G401 (cell line): ENCODE measurements at places on chromosomes 13 and 19. TPM values are rescaled to one million over a fixed set of nuclear protein-coding genes. Genes with fewer than 3 reads are reported as not detected.
A peak's percentile ranks its signal among the peaks of the same experiment; 100 is the strongest.

DNA sequence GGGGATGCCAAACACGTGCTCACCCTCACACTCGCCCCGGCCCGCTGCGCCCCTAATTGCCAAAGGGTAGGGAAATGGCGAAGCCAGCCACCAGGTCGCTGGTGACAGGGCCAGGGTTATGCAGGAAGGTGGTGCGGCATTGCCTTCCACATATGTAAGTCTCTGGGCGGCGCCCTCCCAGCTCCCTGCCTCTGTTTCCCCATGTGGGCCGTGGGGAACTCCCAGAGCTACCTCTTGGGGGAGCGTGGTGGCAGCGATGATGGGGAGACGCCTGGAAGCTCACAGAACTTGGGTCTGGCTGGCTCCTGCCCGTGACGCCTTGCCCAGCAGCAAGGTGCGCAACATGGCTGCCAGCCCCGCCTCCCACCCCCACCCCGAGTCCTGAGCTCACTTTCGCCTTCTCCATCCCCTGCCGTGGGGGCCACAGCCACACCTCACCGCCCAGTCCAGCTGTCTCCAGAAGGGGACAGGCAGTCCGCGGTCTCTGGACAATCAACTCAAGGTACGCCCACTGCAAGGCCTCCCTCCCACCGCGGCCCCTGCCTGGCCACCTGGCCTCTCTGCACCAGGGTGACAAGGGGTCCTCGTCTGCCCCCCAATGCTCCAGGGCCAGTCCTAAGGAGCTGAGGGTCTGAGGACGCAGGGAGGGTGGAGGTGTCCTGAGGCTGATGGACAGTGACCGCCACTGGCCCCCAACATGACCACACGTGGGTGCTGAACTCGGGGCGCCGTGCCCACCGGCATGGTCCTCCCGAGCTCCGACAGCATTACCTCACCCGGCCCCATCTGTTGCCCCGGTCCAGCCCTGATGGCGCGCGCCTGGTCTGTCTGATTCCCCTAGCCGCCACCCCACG lies 6.6 kb downstream of the C19orf25 start:
- DNase-seq: peak; percentile 69

DNA sequence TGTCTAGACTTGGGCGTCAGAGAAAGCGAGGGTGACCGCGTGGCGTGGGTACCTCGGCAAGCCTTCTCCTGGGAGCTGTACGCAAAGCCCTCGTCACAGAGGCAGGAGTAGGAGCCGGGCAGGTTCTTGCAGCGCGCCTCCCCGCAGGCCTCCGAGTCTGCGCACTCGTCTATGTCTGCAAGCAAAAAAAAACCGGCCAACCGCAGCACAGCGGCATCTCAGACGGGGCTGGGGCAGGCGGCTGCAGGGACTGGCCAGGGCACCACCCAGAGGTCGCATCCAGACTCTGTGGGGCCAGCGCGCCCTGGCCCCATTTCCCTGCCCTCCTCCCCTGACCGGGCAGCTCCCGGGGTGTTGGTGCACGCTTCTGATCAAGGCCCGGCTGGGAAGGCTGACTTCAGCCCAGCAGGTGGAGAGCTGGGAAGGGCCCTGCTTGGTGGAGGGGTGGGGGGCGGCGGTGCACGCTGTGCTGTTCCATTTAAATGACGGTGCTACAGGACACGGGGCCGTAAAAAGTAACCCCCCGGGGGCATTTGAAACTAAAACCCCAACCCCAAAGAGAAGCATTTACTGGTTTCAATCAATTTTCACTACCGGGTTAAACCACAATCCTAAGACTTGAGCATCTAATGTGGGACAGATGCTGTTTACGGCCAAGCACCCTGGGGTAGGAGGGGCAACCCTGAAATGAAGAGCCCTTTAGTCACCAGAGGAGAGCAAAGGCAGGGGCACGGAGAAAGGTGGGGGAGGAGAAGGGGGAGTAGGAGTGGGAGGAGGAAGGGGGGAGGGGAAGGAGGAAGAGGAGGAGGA lies 28.2 kb downstream of the GAS6 start:
- no peak for DNase-seq

- no peak for DNase-seq
Measured at GRCh38 chr13:64420181-64420580, 2810.0 kb downstream of the PCDH9 start.

DNA sequence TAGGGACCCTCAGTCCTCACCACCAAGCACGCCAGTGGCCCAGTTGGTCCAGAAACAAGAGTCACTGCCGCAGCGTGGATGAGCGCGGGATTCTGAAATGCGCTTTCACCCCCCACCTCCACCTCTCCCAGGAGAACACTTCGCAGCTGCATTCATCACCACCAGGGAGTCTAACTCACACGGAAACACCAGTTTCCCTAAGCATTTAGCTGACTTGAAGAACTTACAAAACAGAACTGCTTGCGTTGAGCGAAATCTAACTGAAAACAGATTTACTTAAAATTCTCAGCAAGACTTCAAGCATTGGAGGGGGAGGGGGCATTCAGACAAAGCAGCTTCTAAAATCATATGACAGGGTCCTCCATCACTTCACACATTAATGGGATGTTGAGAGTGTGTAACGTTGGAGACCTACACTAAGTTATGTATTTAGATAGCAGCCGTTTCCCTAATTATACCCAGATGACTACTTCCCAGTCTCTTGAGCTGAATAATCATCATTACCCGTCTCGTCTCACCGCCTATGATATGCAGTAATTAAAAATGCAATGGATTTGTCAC lies 258.2 kb upstream of the IRS2 start:
- DNase-seq: no peak

GRCh38 chr13:78022164-78022877 lies 103.7 kb upstream of the EDNRB start:
- no peak for DNase-seq

- no peak for DNase-seq
Measured at GRCh38 chr19:14672188-14672872, 2.3 kb downstream of the ADGRE3 start.

GRCh38 chr19:2678044-2678671 lies 24.3 kb downstream of the GNG7 start:
- no peak for DNase-seq

GRCh38 chr13:99800011-99800410 lies 171.6 kb downstream of the ZIC5 start:
- no peak for DNase-seq

GRCh38 chr13:109867766-109868165 lies 81.4 kb upstream of the IRS2 start:
- no peak for DNase-seq

DNA sequence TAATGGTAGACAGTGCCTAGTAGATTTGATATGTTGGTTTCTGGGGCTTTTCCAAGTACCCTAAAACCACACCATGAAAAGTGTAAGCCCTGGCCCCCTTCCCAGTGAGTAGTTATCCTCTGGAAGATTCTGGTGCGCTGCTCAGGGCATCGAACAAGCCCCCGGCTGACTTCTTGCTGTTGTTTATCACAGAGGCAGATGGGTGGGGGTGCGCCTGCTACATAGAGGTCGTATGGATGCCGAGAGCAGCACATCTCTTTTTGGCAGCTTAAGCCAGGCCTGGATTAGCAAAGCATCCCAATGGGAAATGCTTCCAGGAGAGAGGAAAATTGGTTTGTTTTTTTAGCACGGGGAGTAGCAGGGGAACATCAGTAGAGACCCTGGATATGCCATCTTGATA lies 26.3 kb upstream of the SPATA13 start:
- DNase-seq: no peak

DNA sequence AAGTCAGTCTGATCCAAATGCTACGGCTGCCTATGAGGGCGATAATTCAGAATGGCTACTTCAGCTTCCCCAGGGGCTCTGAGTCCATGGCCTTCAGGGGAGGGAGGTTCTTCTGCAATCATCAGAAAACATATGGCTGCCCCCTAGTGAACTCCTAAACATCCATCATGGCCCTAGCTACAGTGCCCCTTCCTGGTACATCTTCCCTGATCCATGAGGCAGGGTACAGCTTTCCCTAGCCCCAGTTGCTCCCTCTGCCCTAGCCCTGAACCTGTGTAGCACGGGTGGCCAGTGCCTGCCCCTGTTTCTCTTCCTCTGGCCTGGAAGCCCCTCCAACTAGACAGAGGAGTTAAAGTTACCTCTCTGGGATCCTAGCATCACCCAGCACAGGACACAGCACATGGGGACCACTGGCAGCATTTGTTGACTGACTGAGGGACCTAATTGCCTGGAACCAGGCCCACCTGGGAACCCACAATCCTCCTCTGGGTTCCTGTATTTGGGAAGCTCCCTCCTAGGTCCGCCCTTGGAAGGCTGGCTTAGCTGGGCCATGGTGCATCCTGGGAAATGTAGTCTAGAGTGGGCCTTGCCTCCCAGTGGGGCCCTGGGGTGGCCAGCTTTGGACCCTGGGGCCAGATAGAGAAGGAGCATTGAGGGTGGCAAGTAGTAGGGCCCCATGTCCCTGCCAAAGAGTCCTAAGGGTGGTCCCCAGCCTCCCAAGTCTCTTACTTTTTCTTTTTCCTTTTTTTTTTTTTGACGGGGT lies 17.7 kb upstream of the SEMA6B start:
- DNase-seq: no peak

DNA sequence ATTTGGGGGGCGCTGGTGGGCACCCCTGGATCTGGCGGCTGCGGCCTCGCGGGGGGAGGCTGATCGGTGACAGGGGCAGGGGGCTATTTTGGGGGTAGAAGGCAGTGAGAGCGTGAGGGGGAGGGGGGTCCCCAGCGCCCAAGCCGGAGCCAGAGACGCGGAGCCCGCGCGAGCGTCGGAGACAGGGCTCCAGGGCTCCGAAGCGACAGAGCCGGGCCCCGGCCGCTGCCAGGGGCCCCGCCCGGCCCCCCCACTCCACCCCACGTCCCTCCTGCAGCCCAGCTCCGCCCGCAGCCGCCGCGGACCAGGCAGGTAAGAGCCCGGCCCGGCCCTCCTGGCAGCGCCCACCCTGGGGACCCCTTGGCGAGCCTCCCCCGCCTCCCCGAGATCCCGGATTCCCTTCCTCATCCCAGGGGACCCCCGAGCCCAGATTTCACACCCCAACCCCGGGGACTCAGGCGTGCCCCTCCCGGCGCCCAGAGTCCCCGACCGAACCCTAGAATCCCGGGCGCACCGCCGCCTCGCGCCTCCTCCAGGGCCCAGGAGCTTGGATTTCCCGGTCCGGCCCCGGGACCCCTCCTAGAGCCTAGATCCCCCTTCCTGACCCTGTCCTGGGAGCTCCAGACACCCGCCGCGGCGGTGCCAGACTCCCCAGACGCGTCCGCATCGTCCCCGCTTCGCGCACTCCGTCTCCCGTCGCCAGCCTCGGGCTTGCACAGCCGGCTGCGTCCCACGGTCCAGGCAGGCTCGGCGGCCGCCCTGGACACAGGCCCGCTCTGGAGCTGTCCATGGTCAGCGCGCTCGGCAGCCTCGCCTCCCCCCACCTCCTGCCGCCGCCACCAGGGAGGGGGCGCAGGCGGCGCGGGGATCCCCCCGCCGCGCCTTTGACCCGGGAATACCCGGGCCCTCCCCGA lies at the start of gene PPFIA3:
Gene PPFIA3, plus strand, starts transcription at position 134 of the 914 bp plus-strand sequence. CDS start 8,330 bp downstream, outside the sequence.
- peak; percentile 52 for DNase-seq

GRCh38 chr13:109700176-109700575 lies 86.2 kb downstream of the IRS2 start:
- no peak for DNase-seq

DNA sequence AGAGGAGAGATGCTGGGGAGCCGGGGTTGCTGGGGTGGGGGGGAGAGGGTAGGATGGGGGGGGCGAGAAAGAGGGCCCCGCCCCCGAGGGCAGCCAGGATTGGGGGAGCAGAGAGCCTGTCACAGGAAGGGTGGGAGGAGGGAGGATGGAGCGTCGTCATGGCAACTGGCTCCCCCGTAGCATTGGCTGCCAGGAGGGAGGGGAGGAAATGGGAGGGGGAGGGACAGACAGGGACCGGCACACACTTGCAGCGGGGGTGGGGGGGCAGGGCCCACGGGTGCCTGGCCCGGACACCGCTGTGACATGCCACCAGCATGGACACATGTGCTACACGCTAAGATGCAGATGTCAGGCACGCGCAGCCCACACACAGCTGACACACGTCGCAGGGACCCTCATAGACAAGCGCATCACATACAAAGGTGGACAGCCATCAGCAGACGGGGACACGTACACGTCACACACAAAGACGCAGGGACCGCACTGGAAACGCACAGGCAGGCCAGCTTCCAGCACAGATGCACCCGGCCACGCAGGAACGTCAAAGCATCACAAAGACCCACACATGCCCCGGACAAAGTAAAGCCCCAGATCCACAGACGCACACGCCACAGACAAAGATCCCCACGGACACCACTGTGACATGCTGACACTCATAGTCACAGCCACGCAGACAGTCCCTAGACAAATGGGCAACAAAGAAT lies at the start of gene LMTK3:
Gene LMTK3, minus strand, starts transcription at position 36 of the 704 bp plus-strand sequence. CDS start 259 bp downstream, outside the sequence.
- DNase-seq: peak; percentile 99

GRCh38 chr13:39047560-39047959 lies 9.3 kb downstream of the NHLRC3 start:
- no peak for DNase-seq

- DNase-seq: peak; percentile 47
Measured at GRCh38 chr13:99085139-99085807, 107.4 kb upstream of the DOCK9 start.

- no peak for DNase-seq
Measured at GRCh38 chr19:29268721-29269393, 55.9 kb upstream of the UQCRFS1 start.

DNA sequence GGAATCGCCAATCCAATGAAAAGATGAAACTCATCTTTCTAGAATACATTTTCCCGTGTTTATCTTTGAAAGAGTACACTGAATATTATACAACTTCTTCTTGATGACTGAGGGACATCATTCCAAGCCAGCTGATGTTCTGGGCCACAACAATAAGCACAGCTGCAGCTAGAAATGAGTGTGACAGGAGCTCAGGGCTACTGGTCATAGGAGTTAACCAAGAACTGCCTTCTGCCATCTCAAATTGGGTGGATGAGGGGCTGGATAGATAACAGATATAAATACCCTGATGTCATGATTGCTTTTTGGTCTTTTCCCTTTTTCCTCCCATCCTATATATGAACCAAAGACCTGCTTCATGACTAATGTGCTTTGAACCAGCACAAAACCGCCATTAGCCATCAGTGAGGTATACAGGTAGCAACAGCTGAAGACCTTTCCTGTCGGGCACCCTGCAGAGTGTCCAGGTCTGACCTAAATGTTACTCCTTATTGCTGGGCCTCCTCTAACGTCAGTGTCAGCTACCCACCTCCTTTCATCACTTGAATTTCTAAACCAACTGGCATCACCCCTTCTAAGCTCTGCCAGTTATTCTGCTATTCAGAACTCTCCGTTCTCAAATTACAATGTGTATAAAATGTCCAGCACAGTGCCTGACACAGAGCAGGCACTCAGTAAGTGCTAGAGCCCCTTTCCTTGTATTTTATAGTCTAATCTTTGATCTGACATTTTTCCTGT lies 178.2 kb downstream of the ENOX1 start:
- DNase-seq: no peak

The CGB1 gene
- not detected in 2 replicates for total RNA-seq

The ZNF799 gene
- 4.6 and 7.4 TPM in 2 replicates for total RNA-seq

The GJB6 gene
- not detected in 2 replicates for total RNA-seq

The FFAR2 gene
- not detected in 2 replicates for total RNA-seq

The PARP4 gene
- 19.2 and 21.2 TPM in 2 replicates for total RNA-seq

The ZNF507 gene
- total RNA-seq: 5.5 and 10.0 TPM in 2 replicates

The ZNF587B gene
- total RNA-seq: 6.0 and 12.8 TPM in 2 replicates

The ACP7 gene
- not detected in 2 replicates for total RNA-seq

The ACER1 gene
- total RNA-seq: not detected in 2 replicates

The C1QTNF9B gene
- total RNA-seq: not detected in 2 replicates

The KLK5 gene
- total RNA-seq: 0.58 TPM in 1 of 2 replicates, not detected in the other
